ENCODE measurements at places on chromosomes 12 and 14.

- DNase-seq, result no peak
Observed at GRCh38 chr14:74504874-74505720, 11.5 kb downstream of the ISCA2 start.

- no peak for DNase-seq
Observed at GRCh38 chr12:15830538-15830937, 41.4 kb upstream of the EPS8 start.

DNA sequence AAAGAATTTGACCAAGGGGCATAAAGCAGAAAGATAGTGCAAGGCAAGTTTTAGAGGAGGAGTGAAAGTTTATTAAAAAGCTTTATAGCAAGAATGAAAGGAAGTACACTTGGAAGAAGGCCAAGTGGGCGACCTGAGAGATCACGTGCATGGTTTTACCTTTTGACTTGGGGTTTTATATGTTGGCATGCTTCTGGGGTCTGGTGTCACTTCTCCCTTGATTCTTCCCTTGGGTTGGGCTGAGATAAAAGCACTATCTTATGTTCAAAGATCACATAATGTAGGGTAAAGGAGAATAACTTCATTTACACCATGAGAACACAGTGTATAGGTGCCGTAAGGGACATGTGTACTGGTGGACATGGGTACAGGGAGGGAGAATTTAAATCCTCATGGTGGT is 17.7 kb upstream of the TMEM30B start:
- DNase-seq, result no peak

- DNase-seq, result no peak
Observed at GRCh38 chr12:48728807-48729206, 12.3 kb upstream of the CCNT1 start.

GRCh38 chr12:132266370-132266769 is 63.0 kb downstream of the GALNT9 start:
- no peak for DNase-seq

- no peak for DNase-seq
Observed at GRCh38 chr12:95830335-95831089, 28.2 kb upstream of the SNRPF start.

DNA sequence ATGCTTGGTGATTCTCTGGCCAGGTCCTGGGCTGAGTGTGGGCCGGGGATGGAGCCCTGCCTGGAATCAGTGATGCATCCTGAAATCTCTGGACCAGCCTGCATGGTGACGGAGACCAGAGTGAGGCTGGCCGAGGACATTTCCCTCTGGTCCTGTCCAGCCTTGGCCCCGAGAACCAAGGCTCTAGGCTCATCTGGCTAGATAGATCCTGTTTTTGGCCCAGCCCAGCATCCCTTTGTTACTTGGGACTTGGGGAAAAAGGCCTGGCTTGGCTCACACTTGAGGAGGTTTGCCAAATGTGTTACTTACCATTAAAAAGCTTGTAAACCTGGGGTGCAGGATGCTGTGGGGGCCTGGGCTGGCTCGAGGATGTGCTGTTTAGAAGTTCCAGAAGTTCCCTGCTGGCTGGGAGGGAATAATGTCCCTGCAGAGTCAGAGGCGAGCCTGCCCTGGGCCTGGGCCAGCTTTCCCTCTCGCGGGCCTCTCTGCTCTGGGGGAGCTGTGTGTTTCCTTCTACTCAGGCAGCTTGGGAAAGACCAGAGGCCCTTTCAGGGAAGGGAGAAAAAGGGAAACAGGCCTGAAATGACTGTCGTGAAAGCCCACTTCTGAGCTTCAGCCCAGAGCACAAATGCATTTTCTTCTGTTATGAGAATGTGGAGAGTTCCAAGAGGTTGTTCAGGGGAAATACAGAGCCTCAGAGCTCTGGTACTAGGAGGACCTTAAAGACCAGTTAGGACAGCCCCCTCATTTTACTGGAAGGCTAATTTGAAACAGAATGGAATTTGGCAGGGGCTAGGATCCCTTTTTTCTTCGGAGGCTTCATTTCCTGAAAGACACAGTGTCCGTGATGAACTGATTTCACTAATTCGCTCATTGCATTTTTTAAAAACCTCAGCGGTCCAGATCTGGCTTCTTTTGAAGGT is 47.2 kb upstream of the CTDSP2 start:
- DNase-seq, result peak; percentile 91

DNA sequence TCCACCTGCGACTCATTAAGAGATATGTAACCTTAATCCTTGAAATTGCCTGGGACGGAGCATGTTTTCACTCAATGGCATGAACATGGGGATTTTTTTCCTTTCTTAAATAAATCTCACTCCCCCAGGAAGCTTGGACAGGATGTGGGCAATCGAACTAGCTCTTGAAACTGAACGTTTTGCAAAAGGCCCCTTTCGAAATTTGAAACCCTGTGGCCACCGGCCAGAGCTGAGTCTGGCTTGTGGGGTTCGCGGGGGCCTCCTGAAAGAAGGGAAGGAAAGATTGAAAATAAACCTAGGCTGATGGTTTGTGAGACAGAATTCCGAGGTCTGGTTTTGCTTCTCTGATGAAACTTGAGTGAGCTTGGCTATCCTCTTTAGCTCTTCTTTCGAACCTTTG is 101.4 kb upstream of the RTL1 start:
- no peak for DNase-seq

DNA sequence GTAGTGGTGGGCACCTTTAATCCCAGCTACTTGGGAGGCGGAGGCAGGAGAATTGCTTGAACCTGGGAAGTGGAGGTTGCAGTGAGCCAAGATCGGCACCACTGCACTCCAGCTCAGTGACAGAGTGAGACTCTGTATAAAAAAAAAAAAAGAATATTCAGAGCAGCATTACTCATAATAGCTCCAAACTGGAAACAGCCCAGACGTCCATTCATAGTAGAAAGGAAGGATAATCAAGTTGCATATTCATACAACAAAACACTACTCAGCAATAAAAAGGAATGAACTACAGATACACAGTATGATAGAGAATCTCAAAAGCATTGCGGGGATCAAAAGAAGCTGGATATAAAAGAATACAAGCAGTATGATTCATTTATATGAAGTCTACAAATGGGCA is 19.1 kb downstream of the TMEM30B start:
- DNase-seq, result no peak

GRCh38 chr14:55446833-55447232 is 6.4 kb upstream of the TBPL2 start:
- DNase-seq, result no peak

DNA sequence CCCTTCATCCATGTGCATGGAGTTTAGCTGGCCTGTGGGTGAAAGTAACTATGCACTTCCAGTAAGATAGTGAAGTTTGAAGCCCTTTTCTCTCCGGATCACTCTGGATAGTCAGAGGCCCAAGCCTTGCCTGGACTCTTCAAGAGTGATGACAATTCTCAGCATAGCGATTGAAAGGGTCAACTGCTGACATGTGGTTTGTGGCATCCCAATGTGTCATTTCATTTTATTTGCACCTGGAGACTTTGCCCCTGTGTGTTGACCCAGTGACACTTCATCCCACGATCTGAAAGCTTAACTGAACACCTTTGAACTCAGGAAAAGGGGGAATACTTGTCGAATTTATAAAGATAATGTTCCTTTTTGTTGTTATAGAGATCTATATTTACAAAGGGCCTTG is 711.9 kb upstream of the TMEM132C start:
- DNase-seq, result no peak

DNA sequence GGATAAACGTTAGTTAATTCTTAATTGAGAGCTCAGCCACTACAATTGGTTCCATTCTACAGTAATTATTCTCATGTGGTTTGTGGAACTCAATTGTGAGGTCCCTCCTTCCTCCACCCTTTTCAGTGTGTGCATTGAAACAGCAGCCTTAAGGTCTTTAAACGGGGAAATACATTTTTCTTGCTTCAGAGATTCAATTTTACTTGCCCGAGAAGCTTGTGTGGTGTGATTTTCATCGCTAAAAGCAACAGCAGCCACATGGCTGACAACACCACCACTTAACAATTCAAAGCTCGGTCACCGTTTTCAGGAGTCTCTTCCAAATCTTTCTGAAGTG is 733 bp upstream of the PPFIBP1 start:
- DNase-seq, result no peak

- no peak for DNase-seq
Observed at GRCh38 chr12:46490635-46491034, 118.1 kb upstream of the SLC38A2 start.

DNA sequence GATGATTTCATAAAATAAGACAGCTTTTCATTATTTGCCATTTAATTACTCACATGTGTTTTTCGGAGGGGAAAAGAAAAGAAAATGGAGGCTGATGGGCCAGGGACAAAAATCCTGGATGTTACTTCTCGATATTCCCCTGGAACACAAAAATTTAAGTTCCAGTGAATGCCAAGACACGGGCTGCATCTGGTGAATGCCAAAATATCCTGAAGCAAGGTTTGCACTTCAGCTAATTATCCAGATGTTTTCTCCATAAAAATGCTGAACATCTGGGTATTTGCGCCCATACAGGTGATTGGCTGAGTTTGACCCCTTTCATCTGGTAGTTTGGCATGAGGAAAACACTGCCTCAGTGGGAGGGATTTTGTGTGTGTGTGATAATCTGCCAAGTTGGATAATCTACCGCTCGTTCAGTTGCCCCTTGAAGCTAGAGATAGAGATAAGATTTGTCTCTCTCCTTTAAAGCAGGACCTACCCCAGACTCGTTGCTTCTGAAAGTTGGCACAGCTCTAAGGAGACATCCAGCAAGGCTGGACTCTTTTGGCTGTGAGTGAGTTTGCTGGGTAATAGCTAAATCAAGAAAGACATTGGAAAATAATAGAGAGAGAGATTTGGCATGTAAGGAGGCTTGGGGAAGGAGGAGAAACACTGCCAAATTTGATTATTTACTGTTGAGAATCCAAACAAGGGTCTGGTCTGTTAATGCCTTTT is 390.0 kb downstream of the EGLN3 start:
- DNase-seq, result no peak

- DNase-seq, result no peak
Observed at GRCh38 chr14:31070431-31070830, 44.3 kb upstream of the STRN3 start.

DNA sequence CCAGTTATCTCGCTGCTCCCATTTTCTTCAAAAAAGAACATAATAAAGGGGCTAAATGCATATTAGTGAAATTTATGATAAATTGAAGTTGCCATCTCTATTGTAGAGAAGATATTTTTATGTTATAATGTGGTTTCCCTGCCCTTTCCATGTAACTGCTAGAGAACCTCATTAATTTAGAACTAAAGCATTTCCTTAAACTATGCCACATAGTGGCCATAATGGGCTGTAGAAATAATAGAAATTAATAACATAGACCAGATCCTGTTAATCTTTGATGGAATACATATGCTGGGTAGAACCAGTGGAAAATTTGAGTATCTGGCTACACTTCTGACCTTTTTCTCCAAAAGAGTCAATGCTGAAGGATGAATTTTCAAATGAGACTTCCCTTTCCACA is 376.7 kb downstream of the PDZRN4 start:
- DNase-seq, result no peak

DNA sequence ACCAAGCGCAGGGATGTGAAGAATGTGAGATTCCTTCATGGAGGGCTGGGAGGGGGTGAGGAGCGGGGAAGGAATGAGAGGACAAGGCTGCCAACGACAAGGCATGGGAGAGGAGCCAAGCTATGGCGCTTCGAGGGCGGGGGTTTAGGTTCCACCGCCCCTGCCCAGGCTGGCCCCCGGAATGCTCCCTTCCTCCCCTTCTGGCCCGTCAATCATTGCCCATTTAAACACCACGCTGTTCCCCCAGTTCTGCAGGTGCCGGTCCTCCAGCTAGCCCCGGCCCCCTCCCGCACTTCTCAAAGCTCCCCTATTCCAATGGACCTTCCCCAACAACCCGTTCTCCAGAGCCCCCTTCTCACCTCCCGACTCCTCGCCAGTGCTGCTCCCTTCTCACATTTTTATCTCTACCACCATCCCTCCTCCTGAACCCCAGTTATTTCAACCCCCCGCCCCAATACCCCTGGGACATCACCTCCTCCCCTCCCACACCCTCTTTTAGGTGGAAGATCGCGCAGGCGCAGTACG is 428 bp downstream of the RNF41 start:
- DNase-seq, result no peak

GRCh38 chr12:79690142-79690637 is 574 bp downstream of the PAWR start:
- DNase-seq, result no peak

DNA sequence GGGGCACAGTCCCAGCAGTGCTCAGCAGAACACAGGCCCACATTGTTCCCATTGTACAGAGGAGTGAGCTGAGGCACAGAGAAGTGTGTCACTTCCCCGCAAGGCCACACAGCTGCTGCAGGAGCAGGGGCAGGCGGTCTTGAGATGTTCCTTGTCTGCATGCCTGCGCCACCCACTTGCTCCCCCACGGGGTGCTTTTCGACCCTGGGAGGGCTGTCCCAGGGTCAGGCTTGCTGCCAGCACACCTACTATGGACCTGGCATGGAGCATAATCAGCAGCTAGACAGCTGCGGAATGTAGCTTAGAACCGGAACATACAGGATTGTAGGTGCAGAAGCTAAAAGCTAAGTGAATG is 7.8 kb upstream of the EP400 start:
- DNase-seq, result no peak

- DNase-seq, result no peak
Observed at GRCh38 chr14:90617961-90618360, 198.3 kb downstream of the TTC7B start.

DNA sequence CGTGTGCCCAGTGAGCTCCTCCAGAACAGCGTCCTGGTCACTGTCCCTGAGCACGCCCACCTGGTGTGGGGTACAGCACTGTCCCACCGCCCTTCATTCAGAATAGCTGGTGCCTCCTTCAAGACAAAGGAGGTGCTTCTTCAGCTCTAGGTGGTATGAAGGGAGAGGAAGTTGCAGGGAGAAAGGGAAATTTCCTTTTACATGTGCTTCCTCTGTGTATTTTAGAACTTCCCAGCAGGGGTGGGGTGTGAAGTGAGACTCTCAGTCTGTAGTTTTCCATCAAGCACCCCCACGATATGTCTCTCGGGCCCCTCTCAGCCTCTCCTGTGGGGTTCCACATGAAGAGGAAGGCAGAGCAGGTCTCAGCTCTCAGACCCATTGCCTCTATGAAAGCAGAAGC is 1.2 kb upstream of the SLC6A12 start:
- DNase-seq, result no peak

GRCh38 chr14:57796556-57796955 is 69.3 kb downstream of the SLC35F4 start:
- DNase-seq, result no peak

DNA sequence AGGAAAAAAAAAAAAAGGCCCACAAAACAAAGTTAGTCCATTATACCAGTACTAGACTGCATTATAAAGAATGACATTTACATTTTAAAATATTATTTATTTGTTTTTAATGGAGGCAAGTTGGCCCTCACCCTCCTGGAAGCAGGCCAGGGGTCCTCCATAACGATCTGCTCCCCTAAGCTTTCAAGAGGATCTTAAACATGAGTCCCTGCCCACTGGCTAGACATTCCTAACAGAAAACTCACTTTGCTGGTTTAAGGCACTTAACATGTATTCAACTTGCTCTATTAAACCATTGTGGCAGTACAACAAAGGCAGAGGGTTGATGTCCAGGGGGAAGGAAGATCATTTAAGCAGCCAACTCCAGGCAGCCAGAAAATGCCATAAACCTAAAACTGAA is 111.4 kb downstream of the STXBP6 start:
- no peak for DNase-seq

- no peak for DNase-seq
Observed at GRCh38 chr14:96638041-96638855, 136.1 kb downstream of the PAPOLA start.

Data from smooth muscle cell of the brain vasculature (primary cell).